ENCODE measurements at places on chromosomes 7 and 10.

- DNase-seq, result no peak
Observed at GRCh38 chr10:7092603-7093002, 318.2 kb downstream of the SFMBT2 start.

GRCh38 chr10:124436191-124436638 lies 13.6 kb downstream of the NKX1-2 start:
- DNase-seq, result no peak

DNA sequence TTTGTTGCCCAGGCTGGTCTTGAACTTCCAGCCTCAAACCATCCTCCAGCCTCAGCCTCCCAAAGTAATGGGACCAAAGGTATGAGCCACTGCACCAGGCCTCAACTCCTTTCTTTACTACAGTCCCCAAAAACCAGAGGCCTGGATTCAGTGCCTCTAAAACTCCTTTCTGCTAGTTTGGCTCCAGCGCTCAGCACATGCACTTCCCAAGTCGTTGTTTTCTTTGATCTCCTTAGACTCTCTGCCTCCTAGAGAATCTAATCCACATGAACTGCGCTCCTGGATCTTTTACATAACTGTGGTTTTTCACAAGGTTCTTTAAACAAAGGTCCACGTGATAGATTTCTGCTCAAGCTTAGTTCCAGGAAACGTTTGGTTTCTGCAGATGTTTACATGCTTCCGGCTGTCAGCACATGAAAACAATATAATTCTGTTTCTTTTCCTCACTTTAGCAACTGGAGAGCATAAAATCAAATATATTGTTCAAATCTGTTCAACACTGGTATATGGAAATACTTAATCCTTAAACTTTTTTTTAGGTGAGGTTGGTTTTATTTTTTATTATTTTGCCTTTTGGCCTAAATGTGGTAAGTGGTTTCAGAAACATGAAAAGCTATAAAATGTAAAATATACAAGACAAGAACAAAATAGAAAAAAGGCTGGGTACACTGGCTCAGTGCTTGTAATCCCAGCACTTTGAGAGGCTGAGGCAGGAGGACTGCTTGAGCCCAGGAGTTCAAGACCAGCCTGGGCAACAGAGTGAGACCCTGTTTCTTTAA lies 270.5 kb upstream of the MKLN1 start:
- DNase-seq, result peak; percentile 70

GRCh38 chr7:898460-898854 lies 22.1 kb downstream of the GET4 start:
- no peak for DNase-seq

GRCh38 chr7:131721660-131722059 lies 165.2 kb upstream of the PODXL start:
- DNase-seq, result no peak

- DNase-seq, result peak; percentile 66
Observed at GRCh38 chr7:39838326-39838725, 111.7 kb upstream of the CDK13 start.

DNA sequence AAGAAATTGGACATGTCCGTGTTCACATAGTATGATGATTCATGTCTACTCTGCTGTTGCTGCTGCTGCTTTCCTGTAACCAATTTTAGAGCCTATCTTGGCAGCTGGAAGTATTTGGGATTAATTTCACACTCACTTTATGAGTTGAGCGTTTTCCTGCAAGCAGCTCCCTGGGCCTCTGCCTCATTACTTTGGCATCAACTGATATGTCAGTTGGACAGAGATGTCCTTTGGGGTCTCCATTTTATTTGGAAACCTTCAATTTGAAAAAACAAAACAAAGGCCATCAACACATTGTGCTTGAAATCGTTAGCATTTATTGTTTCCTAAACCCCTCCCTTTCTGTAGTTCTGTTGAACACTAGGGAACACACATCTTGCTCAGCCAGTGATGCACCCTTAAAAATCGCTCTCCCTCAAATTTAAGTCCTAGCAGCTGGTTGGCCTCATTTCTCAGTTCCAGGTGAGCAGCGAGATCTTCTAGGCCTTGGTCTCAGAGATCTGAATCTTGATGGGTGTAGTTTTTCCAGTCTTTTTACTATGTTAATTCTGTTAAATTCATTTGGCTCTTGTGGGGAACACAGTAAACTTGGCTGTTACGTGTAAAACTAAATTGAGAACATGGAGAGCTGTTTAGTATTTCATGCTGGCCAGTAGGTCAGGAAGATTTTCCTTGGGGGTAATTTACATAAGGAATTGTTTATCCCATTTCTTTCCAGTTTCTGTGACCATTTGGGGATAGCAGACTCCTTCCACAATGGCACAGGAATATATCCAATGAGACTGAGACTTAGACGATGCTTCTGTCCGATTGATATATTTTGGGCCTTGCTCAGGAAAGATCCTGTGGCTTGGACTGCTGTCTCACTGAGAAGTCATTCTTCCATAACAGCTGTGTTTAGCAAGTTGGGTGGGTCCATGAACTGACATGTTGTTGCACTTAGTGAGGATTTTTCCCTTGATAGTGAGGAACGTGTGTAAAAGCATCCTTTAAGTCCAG lies 371.6 kb downstream of the BBS9 start:
- DNase-seq, result no peak

- no peak for DNase-seq
Observed at GRCh38 chr10:60428387-60428737, 38.7 kb upstream of the ANK3 start.

DNA sequence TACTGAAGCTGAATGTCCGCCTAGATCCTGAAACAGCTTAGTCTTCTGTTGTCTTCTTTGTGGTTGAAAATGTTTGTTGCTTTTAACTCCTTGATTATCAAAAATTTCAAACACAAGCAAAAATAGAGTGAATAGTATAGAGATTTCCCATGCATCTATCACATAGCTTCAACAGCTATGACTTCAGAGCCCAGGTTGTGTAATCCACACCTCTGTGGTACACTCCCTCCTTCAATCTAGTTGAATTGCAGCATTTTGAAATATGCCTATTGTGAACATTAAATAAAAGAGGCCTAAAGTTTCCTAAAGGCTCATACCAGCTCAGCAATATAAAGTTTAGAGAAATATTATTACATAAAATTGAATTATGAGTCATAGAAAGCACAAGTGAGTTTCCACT lies 204.7 kb upstream of the HDAC9 start:
- no peak for DNase-seq

DNA sequence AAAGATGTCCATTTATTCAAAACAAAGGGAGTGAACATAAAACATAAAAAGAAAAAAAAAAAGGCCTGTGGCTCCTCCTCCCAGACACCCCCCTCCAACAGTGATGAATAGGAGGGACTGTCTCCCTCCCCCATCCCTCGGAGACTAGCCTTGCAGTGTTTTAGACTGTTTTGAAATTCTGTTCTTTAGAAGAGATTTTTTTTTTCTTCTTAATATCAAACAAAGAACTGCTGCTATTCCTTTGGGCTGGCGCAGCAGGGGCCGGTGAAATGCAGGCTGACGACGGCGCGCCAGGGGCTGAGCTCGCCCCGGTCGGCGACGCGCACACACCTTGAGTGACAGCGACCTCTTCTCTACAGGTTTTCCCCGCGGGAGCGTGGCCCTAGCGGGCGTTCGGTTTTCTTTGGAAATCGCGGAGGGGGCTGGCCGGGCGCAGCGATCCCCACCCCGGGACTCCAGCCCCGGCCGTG lies at the start of gene LANCL2:
Gene LANCL2, plus strand, starts transcription at position 133 of the 470 bp plus-strand sequence. CDS start 689 bp downstream, outside the sequence.
- no peak for DNase-seq

DNA sequence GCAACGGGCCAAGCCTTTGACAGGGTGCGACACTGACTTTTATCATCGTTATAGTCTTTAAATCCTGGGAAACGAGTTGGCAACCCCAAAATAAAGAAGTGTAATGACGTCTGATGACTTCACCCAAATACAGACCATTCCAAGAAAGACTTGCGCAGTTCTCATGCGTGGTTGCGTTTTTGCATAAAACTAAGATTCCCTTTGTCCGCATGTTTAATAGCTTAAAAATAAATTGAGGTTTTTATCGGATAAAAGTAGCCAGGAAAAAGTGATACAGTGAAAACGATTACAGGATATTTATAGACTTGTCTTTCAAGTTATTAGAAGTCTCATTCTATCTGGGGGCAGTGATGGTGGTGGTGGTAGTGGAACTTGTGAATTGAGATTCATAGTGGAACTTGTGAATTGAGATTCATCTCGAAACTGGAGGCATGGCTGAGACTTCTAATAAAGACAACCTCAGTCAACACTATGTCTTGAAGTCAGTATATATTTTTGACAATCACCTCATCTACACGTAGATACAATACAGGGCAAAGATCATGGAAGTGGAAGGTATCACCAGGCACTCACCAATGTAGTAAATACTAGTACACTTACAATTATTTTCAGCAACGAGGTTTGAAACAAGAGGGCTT lies 1.2 kb upstream of the NAMPT start:
- peak; percentile 65 for DNase-seq

- no peak for DNase-seq
Observed at GRCh38 chr7:27182861-27183681, 2.0 kb downstream of the HOXA11 start.

DNA sequence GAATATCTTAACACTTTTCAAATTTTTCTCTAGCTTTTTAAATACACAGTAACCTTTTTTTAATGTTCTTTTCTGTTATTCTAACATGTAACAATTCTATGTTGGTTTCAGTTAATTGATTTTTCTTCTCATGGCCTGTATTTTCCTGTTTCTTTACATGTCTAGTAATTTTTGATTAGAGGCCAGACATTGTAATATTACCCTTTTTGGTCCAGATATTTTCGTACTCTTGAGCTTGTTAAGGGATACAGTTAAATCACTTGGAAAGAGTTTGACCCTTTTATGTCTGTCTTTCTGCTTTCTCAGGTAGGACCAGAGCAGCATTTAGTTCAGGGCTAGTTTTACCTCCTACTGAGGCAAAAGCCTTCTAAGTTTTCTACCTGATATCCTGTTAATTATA lies 45.0 kb downstream of the BICC1 start:
- DNase-seq, result no peak

- no peak for DNase-seq
Observed at GRCh38 chr7:55053651-55054571, 35.1 kb downstream of the EGFR start.

DNA sequence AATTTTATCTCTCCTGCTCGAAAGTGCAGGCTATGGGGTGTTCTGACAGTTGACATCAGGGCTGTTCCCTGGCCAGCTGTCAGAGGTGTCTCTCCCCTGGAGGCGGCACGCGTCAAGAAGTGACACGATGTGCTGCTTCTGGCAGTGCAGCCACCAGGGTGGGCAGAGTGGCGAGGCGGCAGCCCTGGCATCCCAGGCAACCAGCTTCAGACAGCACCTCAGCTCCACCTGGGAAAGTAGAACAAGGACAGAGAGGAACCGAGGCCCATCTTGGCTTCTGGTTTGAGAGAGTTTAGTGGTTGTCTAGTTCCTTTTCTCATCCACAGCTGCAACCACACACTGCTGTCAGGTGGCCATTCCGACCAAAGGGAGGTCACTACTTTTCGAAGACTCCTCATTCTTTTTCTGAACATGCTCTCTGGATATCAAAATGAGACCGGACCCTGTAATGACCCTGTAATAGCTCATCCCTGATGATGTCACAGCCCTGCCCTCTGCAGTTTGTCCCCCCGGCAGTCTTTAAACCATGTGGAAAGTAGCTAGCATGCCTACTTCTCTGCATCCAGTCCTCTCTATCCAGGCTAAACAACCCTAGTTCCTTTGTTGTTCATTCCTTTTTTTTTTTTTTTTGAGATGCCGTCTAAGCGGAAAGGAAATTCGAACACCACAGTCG lies 381.0 kb upstream of the NRP1 start:
- no peak for DNase-seq

DNA sequence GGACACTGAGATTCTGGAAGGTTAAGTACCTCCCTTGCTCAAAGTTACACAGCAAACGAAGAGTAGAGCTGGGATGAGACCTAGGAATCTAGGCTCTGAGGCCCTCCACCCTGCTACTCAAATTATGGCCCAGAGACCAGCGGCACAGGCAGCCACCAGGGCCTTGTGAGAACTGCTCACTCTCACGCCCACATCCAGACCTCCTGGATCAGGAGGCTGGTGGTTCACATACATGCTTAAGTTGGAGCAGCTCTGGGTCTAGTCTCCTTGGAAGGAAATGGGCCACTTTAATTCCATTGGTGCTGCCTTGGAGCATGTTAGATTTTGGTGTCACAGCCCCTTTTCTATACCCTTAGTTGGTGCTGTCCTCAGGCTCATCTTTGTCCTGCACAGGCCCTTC lies 41.9 kb downstream of the ADRA2A start:
- DNase-seq, result no peak

DNA sequence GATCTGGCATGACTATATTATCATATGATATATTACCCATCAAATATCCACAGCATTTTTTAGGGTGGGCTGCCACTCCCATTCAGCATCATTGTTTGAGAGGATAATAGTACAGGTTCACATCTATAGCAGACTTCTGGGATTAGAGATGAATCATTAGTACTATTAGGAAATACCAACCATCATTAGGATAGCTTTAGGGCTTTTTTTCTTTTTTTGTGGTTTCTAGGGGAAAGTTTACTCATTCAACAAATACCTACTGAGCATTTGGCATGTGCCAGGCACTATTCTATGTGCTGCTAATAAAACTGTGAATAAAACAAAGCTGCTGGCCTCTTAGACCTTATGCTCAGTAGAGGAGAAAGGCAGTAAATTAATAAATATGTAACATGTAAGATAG lies 40.6 kb downstream of the NHLRC2 start:
- DNase-seq, result no peak

- no peak for DNase-seq
Observed at GRCh38 chr10:112784022-112784461, 166.0 kb upstream of the TCF7L2 start.

- peak; percentile 35 for DNase-seq
Observed at GRCh38 chr10:122142641-122143237, 128.4 kb upstream of the BTBD16 start.

GRCh38 chr10:33774857-33775256 lies 440.4 kb upstream of the NRP1 start:
- DNase-seq, result no peak

GRCh38 chr7:24619978-24620377 lies 46.7 kb downstream of the PALS2 start:
- no peak for DNase-seq

DNA sequence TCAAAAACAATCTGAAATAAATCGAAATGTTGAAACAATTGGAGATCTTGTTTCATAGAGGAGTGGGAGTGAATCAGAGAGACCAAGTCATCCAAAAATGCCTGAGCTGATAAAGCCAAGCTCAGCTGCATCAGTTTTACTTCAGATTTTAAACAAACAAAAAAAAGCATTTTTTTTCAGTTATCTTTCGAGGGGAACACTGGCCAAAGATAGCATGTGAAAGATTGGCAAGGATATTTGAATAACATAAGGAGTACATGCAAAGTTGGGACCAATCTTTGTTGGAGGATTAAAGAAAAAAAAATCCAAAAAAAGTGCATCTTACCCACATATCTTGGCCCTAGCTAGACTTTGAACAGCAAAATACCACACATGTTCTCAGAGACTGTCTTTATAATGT lies 47.2 kb downstream of the RHOBTB1 start:
- DNase-seq, result no peak

GRCh38 chr7:155362380-155363145 lies 64.9 kb downstream of the INSIG1 start:
- no peak for DNase-seq

DNA sequence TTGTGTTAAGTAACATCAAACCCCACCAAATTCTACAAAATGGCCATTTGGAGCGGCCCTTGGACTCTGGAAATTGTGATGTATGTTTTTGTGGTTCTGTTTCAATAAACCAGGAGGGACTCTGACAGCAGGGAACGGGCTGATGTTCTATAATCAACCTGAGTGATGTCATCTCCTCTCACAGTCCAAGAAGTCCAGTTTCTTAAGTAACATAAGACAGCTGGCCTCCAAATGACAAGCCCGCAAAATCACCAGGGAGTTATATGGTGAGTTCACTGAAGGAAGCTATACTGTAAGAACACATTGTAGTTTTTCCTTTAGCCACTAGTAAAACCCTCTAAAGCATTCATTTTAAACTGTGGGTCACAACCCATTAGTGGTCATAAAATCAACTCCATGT lies 34.0 kb downstream of the GOT1 start:
- DNase-seq, result no peak
